ENCODE measurements at places on chromosomes 4 and X.

DNA sequence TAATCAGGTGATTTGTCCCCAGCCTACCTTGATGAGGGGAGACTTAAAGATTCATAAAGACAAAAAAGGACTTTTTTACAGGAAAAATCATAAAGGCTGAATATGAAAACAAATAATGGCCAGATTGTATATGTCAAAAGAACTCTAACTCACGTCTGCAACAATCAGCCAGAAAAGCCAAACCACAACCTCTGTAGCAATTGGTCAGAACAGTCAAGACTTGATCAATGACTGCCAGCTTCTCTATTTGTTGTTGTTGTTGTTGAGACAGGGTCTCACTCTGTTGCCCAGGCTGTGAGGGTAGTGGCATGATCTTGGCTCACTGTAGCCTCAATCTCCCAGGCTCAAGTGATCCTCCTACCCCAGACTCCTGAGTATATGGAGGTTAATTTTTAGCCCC lies 35.9 kb upstream of the PPA2 start:
- DNase-seq, result no peak

- DNase-seq, result no peak
Measured at GRCh38 chr4:54659749-54660535, 2.2 kb downstream of the KIT start.

DNA sequence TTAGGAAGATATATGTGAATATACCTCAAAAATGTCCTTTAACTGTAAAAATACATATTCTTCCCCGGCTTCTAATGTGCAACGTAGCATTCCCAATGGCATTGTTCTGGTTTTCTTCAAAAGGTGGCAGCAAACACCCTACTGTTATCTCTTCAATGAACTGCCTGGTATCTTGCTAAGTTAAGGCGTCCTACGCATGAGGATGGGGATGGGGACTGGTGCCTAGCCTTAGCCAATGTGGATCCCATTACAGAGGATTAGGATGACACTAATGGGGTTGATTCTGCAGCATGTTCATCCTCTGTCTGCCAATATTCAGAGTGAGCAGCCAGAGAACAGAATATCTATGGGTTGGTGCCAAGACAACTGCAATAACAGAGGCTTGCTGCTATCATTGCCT lies 334.9 kb upstream of the ADGRL3 start:
- peak; percentile 60 for DNase-seq

GRCh38 chrX:67207912-67208311 lies 335.9 kb upstream of the AR start:
- DNase-seq, result no peak

- no peak for DNase-seq
Measured at GRCh38 chrX:97398030-97398551, 514.4 kb downstream of the RPA4 start.

GRCh38 chr4:120843849-120844527 lies 78.5 kb downstream of the PRDM5 start:
- peak; percentile 53 for DNase-seq

GRCh38 chrX:132590350-132591026 lies 101.7 kb upstream of the MBNL3 start:
- no peak for DNase-seq

DNA sequence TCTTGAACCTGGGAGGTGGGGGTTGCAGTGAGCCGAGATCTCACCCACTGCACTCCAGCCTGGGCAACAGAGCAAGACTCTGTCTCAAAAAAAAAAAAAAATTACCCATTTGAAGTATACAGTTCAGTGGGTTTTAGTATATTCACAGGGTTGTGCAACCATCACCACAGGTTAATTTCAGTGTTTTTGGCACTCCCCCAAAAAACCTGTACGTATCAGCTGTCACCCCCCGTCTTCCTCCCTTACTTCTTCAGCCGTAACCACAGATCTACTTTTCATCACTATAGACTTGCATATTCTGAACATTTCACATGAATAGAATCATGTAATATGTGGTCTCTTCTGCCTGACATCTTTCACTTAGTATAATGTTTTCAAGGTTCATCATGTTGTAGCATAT lies 11.7 kb upstream of the PTTG2 start:
- no peak for DNase-seq

- no peak for DNase-seq
Measured at GRCh38 chr4:174553031-174553430, 30.7 kb upstream of the HPGD start.

- no peak for DNase-seq
Measured at GRCh38 chrX:154419189-154419588, 7.8 kb downstream of the TAFAZZIN start.

- DNase-seq, result no peak
Measured at GRCh38 chrX:116435597-116435996, 809 bp upstream of the SLC6A14 start.

DNA sequence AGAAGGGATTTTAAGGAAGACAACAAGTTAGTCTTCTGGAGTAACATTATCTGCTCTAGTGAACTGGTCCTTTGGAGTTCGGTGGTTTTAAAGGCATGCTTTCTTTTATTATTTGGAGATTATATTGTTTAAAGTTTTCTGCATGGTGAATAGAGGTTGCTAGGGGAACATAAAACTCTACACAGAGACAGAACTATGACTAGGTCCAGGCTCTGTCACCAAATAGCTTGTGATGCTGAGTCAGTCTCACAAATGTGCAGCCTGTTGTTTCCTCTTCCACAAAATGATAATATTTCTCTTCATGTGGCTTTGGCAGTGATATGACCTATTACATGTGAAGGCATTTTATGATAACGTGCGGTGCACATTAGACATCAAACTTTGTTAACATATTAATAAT lies 132.6 kb downstream of the PACRGL start:
- DNase-seq, result no peak

DNA sequence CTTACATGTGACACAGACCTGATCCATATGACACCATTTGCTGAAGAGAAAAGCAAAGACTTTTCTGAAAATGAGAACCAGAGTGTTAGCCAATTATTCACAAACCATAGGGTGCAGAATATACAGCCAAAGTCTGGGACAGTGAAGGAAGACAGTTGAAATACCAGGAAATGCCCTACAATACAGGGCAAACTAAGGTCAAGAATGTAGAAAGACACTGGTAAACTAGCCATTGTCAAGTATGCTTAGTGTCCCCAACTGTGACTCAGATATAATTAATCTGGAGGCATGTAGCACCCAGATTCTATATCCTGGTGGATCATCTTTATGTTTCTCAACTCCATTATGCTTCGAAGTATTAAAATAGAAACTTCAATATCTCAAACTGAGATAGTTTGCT lies 200.9 kb upstream of the FSTL5 start:
- no peak for DNase-seq

DNA sequence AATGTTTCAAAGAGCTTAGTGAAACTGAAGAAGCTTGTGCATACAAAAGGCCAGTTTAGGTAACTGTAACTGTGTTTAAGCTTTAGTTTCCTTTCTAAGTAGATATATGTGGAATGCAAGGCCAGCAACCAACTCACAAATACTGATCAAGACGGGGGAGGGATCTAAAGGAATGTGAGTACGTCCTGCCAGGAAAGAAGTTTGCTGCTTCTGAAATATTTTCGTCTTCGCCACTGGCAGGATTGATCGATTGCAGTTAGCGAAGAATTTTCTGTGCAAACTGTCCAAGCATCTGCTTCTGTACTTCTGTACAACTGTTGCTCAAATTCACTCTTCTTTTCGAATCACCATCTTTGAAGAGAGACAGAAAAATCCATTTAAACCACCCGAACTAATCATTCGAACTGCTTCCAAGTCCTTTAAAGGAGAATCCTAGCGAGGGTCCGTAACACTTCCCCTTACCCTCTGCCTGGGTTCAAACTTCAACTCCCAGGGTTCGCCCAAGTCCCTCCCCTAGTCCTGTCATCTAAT lies 373 bp upstream of the INTS6L start:
- DNase-seq, result no peak

- no peak for DNase-seq
Measured at GRCh38 chrX:119753639-119754257, 4.6 kb upstream of the SOWAHD start.

DNA sequence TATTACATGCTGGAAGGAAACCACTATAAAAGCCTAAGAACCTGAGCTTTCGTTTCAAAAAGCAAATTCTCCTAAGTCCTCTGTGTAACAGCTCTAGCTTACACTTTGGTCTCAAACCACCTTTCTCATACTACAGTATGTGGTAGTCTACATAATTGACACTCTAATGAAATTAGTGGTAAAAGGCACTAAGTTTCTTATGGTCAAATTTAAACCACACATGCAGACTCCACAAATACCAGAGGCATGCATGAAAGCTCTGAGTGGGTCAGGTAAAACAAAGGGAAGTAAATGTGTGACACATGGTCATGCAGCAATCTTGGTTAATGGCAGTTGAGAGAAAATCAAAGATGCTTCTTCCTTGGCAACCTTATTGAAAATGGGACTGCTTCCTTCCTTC lies 187.8 kb downstream of the CCNG2 start:
- no peak for DNase-seq

DNA sequence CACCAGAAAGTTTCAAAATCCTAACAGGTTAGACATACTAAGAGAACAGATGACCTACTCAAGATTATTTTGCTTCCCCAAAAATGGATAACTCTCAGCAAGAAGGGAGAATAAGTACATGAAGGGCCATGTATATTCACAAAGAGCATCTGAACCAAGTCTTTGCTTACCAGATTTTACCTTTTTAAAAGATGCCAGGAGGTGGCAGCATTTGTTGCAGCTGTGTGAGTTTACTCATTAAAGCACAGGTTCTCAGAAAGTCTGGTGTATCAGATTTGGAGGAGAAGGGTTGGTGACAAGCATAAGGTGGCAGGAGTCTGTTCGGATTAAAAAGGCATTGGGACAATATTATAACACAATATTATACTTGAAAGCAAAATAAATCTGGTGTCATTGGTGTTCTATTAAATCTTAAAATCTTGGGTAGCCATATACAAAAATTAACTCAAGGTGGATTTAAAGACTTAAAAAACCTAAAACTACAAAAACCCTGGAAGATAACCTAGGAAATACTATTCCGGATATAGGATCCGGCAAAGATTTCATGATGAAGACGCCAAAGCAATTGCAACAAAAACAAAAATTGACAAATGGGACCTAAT lies 51.3 kb upstream of the NFKB1 start:
- peak; percentile 58 for DNase-seq

DNA sequence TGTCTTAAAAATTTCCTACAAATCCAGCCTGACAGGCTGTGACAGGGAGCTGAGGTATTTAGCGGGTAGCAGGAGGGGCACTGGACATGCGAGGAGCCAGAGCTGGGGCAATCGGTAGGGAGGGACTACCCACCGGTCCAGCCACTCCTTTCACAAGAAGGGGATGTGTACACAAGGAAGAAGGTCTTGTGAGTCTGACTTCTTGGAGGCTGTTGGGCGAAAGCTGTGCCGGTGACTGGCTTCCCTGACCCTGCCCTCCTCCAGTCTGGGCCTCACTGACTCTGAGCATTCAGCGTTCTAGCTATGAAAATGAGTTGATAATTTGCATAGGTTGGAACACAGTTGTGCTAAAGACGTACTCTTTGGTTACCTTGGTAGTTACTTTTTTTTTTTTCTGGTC lies 12.7 kb upstream of the CXCL8 start:
- no peak for DNase-seq

- peak; percentile 5 for DNase-seq
Measured at GRCh38 chrX:97597954-97598353, 714.2 kb downstream of the RPA4 start.

- no peak for DNase-seq
Measured at GRCh38 chr4:156969911-156970310, 1.7 kb downstream of the PDGFC start.

GRCh38 chr4:111689214-111689613 lies 456.0 kb upstream of the FAM241A start:
- DNase-seq, result no peak

DNA sequence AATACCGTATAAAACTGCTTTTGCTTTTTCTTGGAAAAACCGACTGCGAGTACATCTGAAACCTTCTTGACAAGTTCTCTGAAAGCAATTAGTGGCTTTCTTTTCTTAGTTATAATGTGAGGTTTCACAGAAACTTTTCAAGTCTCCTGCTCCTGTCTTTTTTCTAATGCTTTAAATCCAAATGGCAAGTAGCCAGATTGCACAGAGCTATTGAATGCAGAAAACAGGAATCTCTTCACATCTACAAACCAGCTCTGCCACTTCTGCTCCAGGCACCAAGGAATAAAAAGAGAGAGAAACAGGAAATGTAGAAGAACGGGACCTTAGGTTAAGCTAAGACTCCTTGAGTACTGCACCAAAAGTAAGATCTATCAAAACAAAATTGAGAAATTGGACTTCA lies 267.3 kb upstream of the TET2 start:
- no peak for DNase-seq

DNA sequence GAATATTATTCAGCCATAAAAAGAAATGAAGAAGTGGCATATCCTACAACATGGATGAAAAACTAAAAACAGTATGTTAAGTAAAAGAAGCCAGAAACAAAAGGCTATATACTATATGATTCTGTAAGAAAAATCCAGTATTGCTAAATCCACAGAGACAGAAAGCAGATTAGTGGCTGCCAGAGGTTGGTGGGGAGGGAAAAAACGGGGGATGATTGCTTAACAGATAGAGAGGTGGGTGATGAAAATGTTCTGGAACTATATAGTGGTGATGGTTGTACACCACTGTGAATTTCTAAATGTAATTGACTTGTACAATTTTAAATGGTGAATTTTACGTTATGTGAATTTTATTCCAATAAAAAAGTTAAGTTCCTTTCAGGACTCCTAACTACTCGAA lies 157.6 kb upstream of the SH3RF1 start:
- DNase-seq, result no peak

GRCh38 chr4:83542225-83542624 lies 6.3 kb downstream of the GPAT3 start:
- no peak for DNase-seq

- DNase-seq, result no peak
Measured at GRCh38 chr4:169337510-169337909, 66.8 kb upstream of the SH3RF1 start.

DNA sequence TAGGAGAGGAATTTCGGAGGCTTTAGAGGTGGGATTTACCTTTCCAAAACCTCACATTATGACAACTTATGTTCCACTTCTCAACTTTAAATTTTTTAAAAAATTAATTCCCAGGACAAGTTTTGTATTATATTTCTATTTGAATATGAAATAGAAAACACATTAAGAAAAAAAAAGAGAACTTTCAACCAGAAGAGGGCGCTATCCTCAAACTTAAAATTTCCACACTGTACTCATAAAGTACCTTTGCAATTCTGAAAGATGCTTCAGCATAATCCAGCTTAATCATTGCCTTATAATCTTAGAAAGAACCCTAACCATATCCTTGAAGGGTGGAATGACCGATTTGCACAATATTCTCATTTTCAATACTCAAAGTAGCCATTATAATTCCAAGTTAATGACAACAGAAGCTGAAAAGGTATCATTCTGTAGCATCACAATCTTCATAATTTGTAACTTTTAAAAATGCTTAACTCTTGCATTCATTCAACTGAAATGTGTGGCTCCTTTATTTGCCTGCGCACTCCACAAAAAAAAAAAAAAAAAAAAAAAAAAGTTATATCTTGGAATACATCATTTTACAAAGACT lies 158.0 kb downstream of the KCNIP4 start:
- DNase-seq, result no peak

GRCh38 chr4:67549123-67549522 lies 3.8 kb upstream of the CENPC start:
- DNase-seq, result no peak
